ENCODE measurements at places on chromosomes 5 and 9.

DNA sequence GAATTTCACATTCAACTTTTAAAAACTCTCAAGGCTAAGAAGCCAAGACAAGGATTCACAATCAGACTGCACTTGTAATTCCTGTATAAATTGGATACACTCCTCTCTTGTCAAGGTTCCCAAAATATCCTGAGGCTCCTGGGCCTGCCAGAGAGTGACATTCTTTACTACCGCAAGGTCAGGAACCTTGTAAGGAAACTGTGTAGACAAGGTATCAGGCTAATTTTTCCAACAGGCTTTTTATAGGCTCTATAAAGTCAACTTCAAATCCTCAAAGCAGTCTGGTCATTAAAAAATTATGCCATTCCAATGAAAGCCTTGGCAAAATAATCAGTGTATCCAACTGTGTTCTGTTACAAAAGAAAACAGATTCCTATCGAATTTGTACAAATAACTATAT lies 15.5 kb upstream of the PAIP1 start:
- DNase-seq = no peak

- DNase-seq = no peak
Observed at GRCh38 chr9:96150324-96151227, 151.4 kb downstream of the HSD17B3 start.

DNA sequence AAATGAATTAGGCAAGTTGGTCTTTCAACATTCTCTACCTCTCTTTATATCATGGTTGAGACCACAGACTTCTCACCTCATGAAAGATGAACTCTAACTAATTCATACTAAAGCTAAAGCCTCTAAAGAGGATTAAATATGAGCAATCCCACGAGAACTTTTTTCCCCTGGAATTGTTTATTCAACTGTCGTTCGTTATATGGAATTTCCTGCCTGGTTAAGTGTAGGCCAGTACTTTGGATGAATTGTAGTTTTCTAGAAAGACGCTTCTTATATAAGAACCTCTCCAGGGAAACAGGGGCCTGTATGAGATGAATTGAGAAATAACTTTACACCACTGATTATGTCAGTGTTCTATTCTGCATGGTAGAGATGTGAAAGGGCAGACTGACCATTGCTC lies 42.9 kb downstream of the PDCD1LG2 start:
- DNase-seq = peak; percentile 67

DNA sequence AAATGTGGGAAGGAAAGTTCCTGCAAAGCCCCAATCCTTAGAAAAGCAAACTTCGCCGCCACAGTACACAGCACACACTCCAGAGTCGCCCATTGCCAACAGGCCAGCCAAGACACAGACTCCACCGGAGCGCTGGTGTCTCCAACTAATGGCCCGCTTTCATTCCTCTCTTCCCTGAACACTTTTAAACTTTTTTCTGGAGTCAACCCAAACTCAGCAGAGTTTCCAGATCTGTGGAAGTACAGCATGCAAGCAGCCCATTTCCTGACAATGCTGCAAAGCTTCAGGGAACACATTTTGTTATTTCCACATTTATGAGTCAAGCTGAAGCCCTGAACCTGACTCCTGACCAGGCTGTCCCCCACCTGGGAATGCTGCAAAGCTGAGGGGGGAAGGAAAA lies 351.9 kb downstream of the NFIB start:
- peak; percentile 27 for DNase-seq

- DNase-seq = no peak
Observed at GRCh38 chr5:111280282-111280951, 56.2 kb downstream of the CAMK4 start.

- DNase-seq = no peak
Observed at GRCh38 chr9:1285526-1285925, 235.4 kb downstream of the DMRT2 start.

DNA sequence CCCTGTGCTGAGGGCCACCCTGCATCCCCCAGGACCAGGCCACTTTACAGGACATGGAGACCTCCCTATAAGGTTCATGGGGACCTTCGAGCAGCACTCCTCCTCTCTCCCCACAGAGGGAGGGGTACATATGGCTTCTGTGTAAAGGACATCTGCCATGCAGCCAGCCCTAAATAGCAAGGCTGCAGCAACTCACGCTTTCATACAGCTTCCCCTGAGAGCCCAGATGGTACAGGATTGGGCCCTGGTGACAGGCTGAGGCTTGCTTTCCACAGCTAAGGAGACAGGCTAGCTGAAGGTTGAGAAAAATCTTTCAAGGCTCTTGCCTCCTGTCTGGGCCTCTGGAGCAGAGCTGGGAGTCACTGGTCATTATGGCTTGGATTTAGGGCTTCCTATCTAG lies 147.0 kb upstream of the ZNF366 start:
- no peak for DNase-seq

- DNase-seq = no peak
Observed at GRCh38 chr9:18834740-18835361, 198.2 kb downstream of the SAXO1 start.

DNA sequence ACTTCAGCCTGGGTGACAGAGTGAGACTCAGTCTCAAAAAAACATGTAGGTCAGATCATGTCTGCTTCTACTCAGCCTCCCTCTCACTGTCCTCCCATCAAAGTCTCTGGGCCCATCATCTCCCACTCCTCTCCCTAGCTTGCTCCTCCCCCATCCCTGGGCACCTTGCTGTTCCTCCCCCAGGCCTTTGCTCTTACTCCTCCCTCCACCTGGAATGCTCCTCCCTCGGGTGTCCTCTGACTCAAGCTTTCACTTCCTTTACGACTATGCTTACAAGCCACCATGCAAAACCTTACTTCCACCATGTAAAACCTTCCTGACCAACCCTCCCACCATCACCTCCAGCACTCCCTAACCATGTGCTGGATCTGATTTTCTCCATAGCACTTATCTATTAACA lies 51.5 kb downstream of the MTMR12 start:
- DNase-seq = no peak

DNA sequence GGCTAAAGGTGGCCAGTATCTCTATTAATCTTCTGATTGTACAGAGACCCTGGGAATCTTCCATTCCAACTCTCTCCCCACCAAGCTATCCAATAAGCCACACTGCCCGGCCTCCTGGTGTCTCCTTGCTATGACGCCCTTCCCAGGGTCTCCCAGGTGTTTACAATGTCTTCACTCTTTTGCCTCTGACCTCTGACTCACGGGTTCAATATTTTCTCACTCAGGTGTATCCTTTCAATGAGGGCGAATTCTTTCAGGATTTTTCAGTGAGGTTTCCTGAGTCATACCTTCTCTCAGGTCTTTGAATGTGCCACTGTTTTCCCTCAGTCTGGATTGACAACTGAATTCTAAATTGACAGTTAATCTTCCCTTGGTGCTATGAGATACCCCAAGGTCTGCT lies 53.7 kb upstream of the IRX4 start:
- DNase-seq = no peak

DNA sequence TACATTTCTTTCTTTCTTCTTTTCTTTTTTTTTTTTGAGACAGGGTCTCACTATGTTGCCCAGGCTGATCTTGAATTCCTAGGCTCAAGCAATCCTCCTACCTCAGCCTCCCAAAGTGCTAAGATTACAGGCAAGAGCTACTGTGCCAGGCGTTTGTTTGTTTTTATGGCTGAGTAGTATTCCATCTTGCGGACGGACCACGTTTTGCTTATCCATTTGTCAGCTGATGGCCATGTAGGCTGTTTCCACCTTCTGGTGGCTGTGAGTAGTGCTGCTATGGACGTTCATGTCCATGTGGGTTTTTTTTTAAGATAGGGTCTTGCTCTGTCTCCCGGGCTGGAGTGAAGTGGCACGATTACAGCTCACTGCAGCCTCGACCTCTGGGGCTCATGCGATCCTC lies 2.5 kb downstream of the DOK3 start:
- DNase-seq = peak; percentile 25

DNA sequence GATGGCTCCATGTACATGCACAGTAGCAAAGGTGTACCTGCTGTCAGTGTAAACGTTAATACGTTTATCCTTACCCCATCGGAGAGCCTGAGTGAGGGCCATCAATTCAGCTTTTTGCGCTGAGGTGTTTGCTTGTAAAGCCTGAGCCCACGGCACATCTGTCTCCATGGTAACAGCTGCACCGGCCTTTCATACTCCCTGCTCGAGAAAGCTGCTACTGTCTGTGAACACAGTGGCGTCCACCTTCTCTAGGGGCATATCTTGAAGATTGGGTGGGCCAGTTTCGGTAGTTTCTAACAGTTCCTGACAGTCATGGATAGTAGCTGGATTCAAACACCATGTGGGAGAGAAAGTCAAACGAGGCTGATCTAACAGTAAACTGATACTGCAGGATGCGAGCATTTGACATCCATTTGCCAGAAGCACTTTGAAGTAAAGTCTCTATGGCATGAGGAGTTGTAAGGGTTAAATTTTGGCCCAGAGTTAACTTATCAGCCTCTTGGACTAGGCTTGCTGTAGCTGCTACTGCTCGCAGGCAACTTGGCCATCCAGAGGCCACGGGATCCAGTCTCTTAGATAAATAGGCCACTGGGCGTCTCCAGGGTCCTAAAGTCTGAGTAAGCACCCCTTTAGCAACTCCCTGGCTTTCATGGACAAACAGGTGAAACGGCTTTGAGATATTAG lies 21.0 kb upstream of the RHOBTB3 start:
- DNase-seq = no peak

DNA sequence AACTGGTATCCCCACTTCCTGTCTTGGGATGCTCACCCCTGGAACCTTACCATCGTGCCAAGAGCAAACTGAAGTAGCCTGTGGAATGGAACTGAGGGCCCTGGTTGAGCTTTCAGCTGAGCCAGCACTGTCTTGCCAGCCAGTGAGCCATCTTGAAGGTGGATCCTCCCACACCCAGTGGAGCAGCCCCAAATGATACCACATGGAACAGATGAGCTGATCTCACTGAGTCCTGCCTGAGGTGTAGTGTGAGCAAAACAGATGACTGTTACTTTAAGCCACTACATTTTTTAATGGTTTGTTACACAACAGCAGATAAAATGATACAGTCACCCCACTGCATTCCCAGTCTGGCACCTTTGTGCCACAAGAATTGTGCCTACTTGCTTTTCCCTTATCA lies 2.2 kb upstream of the PCYOX1L start:
- peak; percentile 58 for DNase-seq

DNA sequence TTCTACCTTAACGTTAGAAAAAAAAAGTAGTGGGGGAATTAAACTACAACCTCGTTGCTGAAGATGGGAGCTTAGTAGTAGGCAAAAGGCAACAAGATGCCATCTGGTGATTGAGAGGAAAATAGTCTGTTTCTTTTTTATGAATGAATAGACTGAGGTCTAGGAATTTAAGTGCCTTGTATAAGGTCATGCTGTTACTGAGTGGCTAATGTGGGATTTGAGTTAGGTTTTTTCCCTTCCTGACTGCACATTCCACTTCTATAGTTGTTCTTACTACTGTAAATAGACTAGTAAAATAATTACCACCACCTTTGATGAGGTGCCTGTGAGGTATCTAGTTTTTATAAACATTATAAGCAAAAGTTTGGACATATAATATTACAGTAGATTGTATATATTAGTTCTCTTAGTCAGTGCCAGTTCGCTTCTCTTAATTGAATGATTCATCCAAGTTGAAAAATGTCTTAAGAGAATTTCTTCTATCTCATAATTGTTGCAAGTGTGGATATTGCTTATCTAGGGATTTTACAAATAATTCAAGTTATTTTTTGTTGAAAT lies 19.1 kb downstream of the FSD1L start:
- DNase-seq = no peak

- DNase-seq = no peak
Observed at GRCh38 chr5:179823937-179824744, 3.4 kb downstream of the SQSTM1 start.

- DNase-seq = no peak
Observed at GRCh38 chr5:37665272-37665671, 174.6 kb downstream of the GDNF start.

Data from foreskin fibroblast (primary cell).